ENCODE measurements at places on chromosomes 11 and 22. TPM values are rescaled to one million over a fixed set of nuclear protein-coding genes. Genes with fewer than 3 reads are reported as not detected.

Gene SLC35F2
- 31.9 TPM for total RNA-seq

Gene MRGPRX4
- not detected for total RNA-seq

Gene LRRC32
- total RNA-seq: 8.6 TPM

Gene SCN4B
- total RNA-seq: 0.07 TPM

Gene F2
- not detected for total RNA-seq

Gene YPEL4
- 0.47 TPM for total RNA-seq

Gene MLC1
- not detected for total RNA-seq

Gene OR52I1
- total RNA-seq: not detected

Gene APOBEC3C
- total RNA-seq: 73.6 TPM

Gene SNU13
- total RNA-seq: 345 TPM

Gene CWF19L2
- 17.6 TPM for total RNA-seq

Gene RIC3
- total RNA-seq: 7.2 TPM

Gene CARD10
- not detected for total RNA-seq

Gene SERPINH1
- 29.6 TPM for total RNA-seq

Gene TEF
- 2.1 TPM for total RNA-seq

Gene C22orf42
- total RNA-seq: not detected

Gene ABCG4
- 0.07 TPM for total RNA-seq

Gene APOBEC3B
- total RNA-seq: 26.1 TPM

Gene MPEG1
- total RNA-seq: not detected

Gene C1QTNF4
- 0.19 TPM for total RNA-seq

Gene FAT3
- not detected for total RNA-seq

Gene KRTAP5-8
- not detected for total RNA-seq

Gene CDC42EP1
- total RNA-seq: 1.0 TPM

Gene SLC7A4
- total RNA-seq: not detected

Gene NXPE4
- not detected for total RNA-seq

Gene OR8A1
- total RNA-seq: not detected

Gene GPHA2
- not detected for total RNA-seq

Gene SPDYC
- not detected for total RNA-seq

Gene TYR
- total RNA-seq: not detected

Gene FAM111B
- total RNA-seq: 70.1 TPM

Gene P2RY2
- total RNA-seq: not detected

Gene NLRX1
- total RNA-seq: 23.3 TPM

Gene MRGPRE
- total RNA-seq: not detected

Gene FGF4
- not detected for total RNA-seq
